ENCODE measurements at places on chromosomes 5 and 9.

DNA sequence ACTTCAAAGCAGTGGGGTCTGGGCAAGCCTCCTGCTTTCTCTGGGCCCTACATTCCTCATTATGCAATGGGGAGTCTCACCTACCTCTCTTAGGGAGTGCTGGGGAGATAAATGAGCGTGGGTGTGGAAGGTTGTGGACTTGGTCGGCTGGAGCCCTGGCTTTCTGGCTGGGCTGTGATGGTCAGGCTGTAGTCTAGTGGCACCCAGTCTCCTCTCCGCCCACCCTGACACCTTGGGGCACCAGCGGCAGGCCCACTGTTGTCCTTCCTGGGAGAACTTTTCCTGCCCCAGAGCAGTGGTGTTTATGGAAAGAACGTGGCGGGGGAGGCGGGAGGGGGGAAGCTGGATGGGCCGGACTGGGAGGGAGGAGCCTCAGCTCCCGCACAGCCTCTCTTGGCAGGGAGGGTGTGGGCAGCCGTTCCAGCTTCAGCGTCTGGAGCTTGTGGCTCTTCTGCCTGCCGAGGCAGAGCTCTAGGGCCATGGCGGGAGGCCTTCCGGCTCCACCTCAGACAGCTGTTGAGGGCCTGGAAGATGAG, 4.1 kb downstream of the PTGS1 start:
- peak; percentile 80 for DNase-seq

DNA sequence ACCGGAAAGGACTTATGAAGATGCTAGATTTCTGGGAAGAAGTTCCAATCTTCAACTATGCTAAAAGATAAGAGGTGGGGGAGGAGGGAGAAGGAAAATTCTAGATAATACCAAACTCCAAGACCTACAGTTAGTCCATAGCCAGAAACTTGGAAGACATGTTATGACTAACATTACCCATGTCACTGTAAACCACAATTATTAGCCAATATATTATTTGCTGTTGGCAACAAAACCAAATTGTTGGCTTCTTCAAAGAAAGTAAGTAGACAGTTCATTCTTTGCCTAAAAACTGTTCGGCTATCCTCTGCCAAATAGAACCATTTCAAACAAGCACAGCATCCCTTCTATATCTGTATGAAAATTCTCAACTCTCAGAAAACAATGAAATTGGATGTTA, 25.1 kb downstream of the PRLR start:
- no peak for DNase-seq

DNA sequence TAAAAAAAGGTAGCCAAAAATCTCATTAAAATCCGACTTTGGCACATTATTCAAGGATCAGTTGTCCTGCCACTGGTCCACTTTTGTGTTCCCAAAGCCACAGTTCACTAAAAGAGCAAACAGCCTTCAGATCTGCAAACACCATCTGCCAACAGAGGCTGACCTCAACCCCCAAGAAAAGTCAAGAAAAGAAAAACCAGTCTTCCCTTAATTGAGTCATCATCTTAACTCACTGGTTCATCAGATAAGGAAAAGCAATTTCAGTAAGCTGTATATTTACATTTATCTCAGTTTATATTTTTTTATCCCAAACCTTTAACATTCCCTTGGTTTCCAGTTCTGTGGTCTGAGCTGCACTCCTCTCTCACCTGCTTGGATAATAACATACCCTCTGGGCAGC, 21.2 kb downstream of the RASEF start:
- no peak for DNase-seq

GRCh38 chr5:159547466-159548195, 217.3 kb upstream of the IL12B start:
- no peak for DNase-seq

DNA sequence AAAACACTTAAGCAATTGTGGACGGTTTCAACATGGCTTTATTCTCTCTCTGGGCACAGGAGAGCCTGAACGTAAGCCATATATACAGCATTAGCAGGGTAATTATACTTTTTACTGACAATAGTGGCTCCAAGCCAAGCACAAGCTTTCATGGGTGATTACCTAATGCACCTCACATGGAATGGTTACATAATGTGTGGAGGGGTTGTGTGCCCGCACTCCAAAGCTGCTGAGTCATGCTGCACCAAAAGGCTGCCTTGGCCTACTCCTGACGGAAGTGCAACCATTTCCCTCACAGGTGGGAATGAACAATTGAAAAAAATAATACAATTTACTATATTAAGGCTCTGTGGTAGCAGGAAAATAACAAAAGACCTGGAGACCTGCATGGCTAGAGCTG, 86.5 kb upstream of the ATP10B start:
- DNase-seq: peak; percentile 57
